ENCODE measurements at places on chromosomes 13 and 19. TPM values are rescaled to one million over a fixed set of nuclear protein-coding genes. Genes with fewer than 3 reads are reported as not detected.
A peak's percentile ranks its signal among the peaks of the same experiment; 100 is the strongest.

- H3K4me1 ChIP-seq: no peaks in the 10 kb centered on the region
- no peak for DNase-seq
- H3K27me3 ChIP-seq: no peaks in the 10 kb centered on the region
- H3K4me3 ChIP-seq: no peak overlapping the region
Observed at GRCh38 chr13:85525411-85525810, 273.8 kb downstream of the SLITRK6 start.

GRCh38 chr19:14089662-14090508 is 666 bp downstream of the SAMD1 start:
- no peaks in the 10 kb centered on the region for H3K36me3 ChIP-seq
- H3K27ac ChIP-seq: peak overlapping the region; percentile 60
- no peaks in the 10 kb centered on the region for H3K27me3 ChIP-seq
- peak overlapping the region; percentile 48 for H3K4me3 ChIP-seq

- no peak for DNase-seq
- no peak overlapping the region for H3K4me3 ChIP-seq
- peak overlapping the region; percentile 24 for H3K27ac ChIP-seq
- H3K36me3 ChIP-seq: no peaks in the 10 kb centered on the region
Observed at GRCh38 chr13:99227909-99228688, 27.4 kb downstream of the UBAC2 start.

DNA sequence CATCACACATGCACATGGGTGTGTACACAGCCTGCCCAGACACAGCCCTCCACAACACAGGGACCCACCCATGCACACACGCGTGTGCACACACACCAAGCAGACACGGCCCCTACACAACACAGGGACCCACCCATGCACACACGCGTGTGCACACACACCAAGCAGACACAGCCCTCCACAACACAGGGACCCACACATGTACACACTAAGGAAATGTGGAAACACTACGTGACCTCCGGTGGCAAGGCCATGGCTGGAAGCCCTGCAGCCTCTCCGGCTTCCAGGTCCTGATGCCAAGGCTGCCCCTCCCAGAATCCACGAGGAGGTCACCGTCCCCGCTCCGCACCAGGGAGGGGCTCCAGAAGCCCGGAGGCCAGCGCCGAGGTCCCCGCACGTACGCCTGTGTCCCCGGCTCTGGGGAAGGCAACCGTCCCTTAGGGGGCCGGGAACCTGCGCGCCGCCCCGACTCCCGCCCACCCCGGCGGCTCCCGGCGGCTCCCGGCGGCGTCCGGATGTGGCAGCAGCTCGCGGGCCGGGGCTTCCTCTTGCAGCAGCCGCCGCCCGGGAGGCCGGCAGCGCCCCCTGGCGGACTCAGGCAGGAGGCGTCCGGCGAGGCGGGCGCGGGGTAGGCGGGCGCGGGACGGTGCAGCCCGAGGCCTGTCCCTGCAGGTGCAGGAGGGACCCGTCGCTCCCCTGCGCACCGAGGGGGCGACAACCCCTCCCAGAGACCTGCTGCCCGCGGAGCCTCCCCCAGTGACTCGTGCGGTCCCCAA is 29.8 kb upstream of the GRTP1 start:
- peaks cover 4% of the 10 kb centered on the region for H3K4me1 ChIP-seq
- H3K4me3 ChIP-seq: peak overlapping the region; percentile 74
- no peaks in the 10 kb centered on the region for H3K36me3 ChIP-seq
- peak overlapping the region; percentile 37 for H3K27ac ChIP-seq
- H3K27me3 ChIP-seq: no peaks in the 10 kb centered on the region

DNA sequence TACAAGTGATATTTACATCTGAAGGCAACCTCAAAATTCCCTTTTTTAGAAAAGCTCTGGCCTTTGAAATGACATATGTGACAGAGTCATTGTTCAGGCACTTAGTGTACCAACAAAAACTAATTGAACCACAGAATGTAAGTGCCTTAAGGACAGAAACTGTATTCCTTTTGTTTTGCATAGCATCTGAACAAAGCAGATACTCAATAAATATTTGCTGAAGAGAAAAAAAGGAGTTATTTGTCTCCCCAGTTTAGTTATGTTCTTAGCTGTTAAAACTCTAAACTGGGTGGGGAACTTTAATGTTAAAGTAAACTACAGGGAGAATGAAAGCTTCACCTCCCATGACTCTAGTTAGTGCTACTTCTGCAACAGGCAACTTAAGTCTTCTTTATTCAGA is 56.8 kb upstream of the KLF5 start:
- H3K36me3 ChIP-seq: no peaks in the 10 kb centered on the region
- H3K27me3 ChIP-seq: no peaks in the 10 kb centered on the region
- no peaks in the 10 kb centered on the region for H3K4me1 ChIP-seq
- DNase-seq: no peak
- no peak overlapping the region for H3K4me3 ChIP-seq

DNA sequence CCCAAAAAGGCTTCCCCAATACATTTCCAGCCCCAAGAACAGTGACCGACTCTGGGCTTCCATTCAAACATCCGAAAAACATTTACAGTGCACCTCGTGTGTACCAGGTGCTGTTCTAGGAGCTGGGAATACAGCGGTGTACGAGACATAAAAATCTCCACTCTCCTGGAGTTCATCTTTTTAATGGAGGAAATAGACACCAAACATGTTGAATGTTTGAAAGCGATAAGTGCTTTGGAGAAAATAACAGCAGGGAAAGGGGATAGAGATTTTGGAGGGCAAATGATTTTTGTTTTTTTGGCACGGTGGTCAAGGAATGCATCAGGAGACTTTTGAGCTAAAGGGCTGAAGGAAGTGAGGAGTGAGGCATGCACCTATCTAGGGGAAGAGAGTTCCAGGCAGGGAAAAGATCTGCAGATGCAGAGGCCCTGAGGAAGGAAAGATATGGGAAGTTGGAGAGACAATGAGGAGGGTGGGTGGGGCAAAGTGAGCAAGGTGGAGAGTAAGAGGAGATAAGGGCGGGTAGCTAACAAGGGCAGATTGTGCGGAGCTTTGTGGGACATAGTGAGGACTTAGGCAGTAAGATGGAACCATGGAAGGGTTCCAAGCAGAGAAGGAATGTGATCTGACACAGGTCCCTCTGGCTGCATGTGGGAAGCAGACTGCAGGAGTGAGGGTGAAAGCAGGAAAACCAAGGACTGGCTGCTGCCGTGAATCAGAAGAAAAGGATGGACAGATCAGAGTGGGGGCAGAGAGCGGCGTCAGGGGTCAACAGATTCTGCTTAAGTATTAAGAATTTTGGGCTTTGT is 703 bp upstream of the FBL start:
- no peaks in the 10 kb centered on the region for H3K36me3 ChIP-seq
- H3K4me3 ChIP-seq: peak overlapping the region; percentile 65

- DNase-seq: no peak
- no peaks in the 10 kb centered on the region for H3K36me3 ChIP-seq
- no peaks in the 10 kb centered on the region for H3K27me3 ChIP-seq
- no peaks in the 10 kb centered on the region for H3K4me1 ChIP-seq
- no peak overlapping the region for H3K27ac ChIP-seq
Observed at GRCh38 chr13:47474839-47475238, 526.2 kb downstream of the SUCLA2 start.

- no peaks in the 10 kb centered on the region for H3K27me3 ChIP-seq
- H3K4me3 ChIP-seq: no peak overlapping the region
- no peak for DNase-seq
- no peaks in the 10 kb centered on the region for H3K4me1 ChIP-seq
- H3K36me3 ChIP-seq: no peaks in the 10 kb centered on the region
Observed at GRCh38 chr19:51010066-51010795, 8.8 kb upstream of the KLK8 start.

DNA sequence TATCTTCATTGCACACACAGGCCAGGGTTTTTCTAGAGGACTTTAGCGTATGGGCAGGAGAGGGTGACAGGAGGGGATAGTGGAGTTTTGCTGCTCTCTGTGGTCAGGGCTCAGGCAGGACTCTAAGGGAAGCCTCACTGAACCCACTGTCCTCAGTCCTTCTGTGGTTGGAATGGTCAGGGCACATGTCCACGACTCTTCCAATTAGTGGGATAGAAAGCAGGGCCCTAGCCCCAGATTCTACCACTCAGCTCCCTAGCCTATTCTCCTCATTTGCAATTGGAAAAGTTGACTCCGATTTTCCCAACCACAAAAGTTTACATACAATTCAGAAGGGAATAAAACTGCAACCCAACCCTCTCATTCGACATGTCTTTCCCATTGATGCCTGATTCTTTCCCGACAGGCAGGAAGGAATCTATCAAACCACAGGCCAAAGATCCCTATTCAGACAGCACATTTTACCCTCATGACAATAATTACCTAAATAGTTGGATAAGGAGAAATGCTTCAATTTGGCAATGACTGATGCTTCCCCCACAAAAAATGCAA is 38.2 kb downstream of the TGDS start:
- DNase-seq: no peak
- no peaks in the 10 kb centered on the region for H3K27me3 ChIP-seq
- no peak overlapping the region for H3K27ac ChIP-seq
- no peak overlapping the region for H3K4me3 ChIP-seq

DNA sequence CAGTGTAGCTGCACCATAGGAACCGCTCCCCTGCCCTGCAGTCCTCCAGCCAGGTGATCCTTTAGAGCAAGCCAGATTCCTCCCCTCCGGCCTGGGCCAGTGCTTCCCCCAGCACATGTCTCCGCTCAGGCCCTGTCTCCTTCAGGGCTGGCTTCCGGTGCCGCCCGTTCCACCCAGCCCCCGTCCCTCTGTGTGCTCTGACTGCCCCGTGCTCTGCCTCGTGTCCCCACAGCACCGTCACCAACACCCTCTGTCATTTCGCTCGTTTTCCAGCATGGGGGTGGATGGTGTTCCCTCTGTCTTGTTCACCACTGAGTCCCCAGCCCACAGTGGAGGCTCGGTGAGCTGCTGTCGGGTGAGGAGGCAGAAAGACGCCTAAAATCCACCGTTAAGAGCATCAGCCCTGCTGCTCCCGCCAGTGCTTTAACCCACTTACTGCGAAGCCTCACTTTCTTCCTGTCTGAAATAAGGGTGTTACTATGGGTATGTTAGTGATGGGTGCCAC is 54.5 kb downstream of the TSSK6 start:
- peaks cover 50% of the 10 kb centered on the region for H3K4me1 ChIP-seq
- no peaks in the 10 kb centered on the region for H3K36me3 ChIP-seq
- H3K27me3 ChIP-seq: no peaks in the 10 kb centered on the region
- peak overlapping the region; percentile 74 for H3K27ac ChIP-seq
- DNase-seq: peak; percentile 48

DNA sequence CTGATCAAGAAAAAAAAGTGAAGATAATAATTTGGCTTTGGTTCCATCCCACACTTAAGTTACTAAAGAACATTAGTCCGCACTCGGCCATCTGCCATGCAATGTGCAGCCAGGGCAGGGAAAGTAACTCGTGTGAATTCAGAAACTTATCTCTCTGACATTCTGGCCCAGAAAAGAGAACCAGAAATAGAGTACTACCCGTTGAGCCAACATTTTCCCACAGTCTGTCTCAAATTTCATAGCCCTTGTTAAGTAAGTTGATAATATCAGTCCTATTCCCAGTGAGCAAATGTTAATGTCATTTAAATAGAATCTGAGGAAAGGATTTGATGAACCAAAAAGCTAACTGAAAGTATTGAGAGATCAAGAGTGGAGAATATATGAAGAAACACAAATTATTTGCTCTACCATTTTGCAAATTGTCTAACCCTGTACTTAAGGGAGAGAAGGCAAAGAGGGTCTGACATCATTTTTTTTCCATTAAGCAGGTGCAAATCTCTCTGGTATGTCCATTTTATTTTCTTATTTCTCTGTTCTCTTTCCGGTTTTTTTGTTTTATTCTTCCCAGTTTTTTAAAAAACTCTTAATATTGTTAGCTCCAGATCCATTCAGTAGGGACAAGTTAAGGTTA is 156.3 kb downstream of the NDFIP2 start:
- H3K27me3 ChIP-seq: no peaks in the 10 kb centered on the region
- H3K36me3 ChIP-seq: no peaks in the 10 kb centered on the region
- no peaks in the 10 kb centered on the region for H3K4me1 ChIP-seq

GRCh38 chr13:79458436-79458835 is 22.5 kb upstream of the NDFIP2 start:
- no peak for DNase-seq
- H3K27me3 ChIP-seq: no peaks in the 10 kb centered on the region
- no peaks in the 10 kb centered on the region for H3K36me3 ChIP-seq
- no peak overlapping the region for H3K4me3 ChIP-seq
- no peak overlapping the region for H3K27ac ChIP-seq
- H3K4me1 ChIP-seq: no peaks in the 10 kb centered on the region

- H3K4me3 ChIP-seq: peak overlapping the region; percentile 95
- peaks cover 10% of the 10 kb centered on the region for H3K4me1 ChIP-seq
- H3K27me3 ChIP-seq: no peaks in the 10 kb centered on the region
Observed at GRCh38 chr19:1883784-1884183, 1.5 kb downstream of the ABHD17A start.

GRCh38 chr19:3062165-3063105 is at the start of gene TLE5:
Gene TLE5 (minus strand): TSS chr19:3062495. CDS start chr19:3062200, 295 bp downstream.
- peak within 1 kb of the TSS; percentile 92 for H3K27ac ChIP-seq
- no peaks in the 10 kb centered on the region for H3K27me3 ChIP-seq
- H3K4me3 ChIP-seq: peak within 1 kb of the TSS; percentile 46
- DNase-seq: peak; percentile 70

DMAC2 gene
- 61.8 TPM for total RNA-seq

ARL11 gene
- total RNA-seq: 2.3 TPM

PEAK3 gene
- 0.29 TPM for total RNA-seq

ZNF814 gene
- total RNA-seq: 7.1 TPM

KLK11 gene
- total RNA-seq: 0.88 TPM

ERF gene
- total RNA-seq: 57.3 TPM

KRTDAP gene
- not detected for total RNA-seq

ZNF701 gene
- total RNA-seq: 20.6 TPM

LGI4 gene
- total RNA-seq: 5.8 TPM
